Type B pancreatic cell (in vitro differentiated cells): ENCODE measurements at places on chromosomes 6 and 20. TPM values are rescaled to one million over a fixed set of nuclear protein-coding genes. Genes with fewer than 3 reads are reported as not detected.

Gene PTK6
- total RNA-seq = 0.12 and 0.21 TPM in 2 replicates

Gene GSTA2
- total RNA-seq = 20.7 and 25.3 TPM in 2 replicates

- DNase-seq = no peak
Measured at GRCh38 chr6:123967905-123968304, 164.2 kb downstream of the NKAIN2 start.

DNA sequence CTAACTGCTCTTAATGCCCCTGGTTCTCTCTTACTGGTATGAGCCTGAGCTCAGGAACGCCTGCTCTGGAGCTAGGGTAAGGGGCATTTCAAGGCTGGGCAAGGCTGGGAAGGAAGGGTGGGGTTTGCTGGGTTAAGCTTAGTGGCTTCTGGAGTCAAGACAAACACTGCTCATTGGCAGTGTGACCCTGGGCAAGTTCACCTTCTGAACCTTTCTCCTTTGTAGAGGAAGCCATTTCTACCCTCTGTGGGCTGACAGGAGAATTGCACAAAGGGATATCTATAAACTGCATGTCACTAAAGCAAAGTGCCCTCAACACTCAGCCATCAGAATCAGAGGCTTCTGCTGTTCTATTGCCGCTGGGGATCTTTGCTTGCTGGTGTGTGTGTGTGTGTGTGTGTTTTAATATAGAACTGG is 20.3 kb upstream of the LRRN4 start:
- no peak for DNase-seq

DNA sequence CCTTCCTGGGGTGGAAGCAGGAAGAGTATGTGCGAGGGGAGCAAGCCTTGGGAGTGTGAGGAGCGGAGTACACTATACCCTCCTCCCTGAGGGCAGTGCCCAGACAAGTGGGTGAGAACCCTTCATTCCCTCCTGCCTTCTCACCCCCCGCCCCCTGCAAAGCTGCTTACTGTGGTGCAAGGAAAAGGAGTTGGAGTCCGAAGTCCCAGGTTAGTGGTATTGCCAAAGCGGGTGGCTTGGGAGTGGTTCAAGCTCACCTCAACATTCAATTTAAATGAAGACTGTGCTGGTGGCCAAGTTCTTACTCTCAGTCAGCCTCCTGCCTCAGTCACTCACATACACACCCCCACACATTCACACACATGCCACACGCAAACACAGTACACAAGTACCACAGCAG is 74.7 kb upstream of the PRDM1 start:
- no peak for DNase-seq

DNA sequence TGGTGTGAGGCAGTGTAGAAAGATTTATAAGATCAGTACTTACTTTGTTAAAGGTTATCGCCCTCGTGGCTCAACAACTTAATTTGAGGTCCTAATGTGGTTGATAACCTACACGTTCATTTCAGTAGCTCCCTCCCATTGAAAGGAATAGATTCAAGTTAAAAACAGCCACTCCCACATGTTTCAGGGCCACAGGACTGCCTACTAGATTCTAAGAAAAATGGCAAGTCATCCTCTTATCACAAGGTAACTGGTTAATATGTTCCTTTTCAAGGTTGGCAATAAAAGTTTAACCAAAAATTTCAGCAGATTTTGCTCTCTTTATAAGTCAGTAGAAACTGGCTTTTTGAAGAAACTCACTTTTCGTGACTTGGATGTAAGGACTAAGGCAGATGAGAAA is 17.1 kb downstream of the GSTA2 start:
- no peak for DNase-seq
